Eye (tissue), 1 donor: ENCODE measurements at places on chromosomes 16 and 17.

- no peak for DNase-seq
Measured at GRCh38 chr17:5284681-5285080, 2.6 kb downstream of the RABEP1 start.

DNA sequence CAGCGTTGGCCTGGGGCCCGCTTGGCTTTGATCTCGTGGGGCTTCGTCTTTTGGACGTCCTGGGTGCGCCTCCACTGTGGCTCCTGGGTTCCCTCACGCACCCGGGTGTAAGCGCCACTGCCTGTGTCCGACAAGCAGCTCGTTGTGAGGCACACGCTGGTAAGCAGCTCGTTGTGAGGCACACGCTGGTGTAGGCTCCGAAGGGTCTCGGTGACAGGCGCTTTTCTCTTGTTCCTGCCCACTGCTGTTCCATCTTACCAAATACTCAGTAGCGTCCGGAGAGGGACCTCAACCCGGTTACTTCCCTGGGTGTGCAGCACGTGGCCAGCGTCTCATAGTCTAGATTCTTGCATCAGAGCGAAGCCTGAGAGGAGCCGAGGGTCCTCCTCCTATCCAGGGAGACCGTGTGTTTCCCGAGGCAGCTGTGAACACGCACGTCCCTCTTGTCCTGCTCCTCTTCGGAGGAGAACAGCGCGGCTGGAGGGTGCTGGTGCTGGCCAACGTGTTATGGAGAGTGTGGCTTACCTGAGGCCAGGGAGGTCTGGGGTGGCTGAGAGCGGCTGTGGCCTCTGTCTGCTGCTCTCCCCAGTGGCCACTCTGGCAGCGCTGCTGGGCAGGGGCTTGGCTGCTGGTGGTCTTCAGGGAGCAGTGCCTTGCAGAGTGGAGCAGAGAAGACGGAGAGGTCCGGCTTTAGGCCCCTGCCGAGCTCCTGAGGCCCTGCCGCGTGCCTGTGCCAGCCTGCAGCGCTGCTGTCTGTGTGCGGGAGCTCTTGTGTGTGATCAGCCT is 32.1 kb upstream of the ZNF750 start:
- no peak for DNase-seq

DNA sequence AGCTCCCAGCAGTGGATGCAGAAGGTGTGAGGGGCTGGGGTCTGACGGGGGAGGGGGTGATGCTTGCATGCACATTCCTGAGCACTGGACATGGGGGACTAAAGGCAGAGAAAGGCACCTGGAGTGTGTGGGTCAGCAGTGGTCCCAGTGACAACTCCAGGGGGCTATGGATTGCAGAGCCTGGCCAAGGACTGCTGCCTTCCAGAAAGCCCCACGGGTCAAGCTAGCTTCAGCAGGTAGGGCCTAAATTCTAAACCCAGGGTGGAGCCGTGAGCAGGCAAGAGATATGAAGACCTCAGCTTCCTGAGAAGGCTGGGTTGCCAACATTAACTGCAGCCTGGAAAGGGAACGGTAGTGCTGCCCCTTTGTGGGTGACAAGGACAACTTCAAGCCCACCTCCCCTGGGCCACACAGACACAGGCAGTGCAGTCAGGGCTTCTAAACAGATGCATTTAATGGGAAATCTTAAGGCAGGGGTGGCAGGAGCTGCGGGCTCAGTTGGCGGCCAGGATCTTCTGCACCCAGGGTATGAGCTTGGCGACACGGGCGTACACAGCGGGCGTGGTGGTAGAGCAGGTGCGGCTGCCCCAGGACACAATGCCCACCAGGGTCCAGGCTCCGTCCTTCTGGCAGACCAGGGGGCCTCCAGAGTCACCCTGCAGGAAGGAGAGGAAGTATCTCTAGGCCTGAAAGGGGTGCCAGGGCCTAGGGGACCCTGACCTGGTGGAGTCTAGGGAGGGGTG is 3.1 kb downstream of the CTRB2 start:
- DNase-seq, result no peak

- no peak for DNase-seq
Measured at GRCh38 chr16:81514041-81514559, 69.5 kb downstream of the CMIP start.

DNA sequence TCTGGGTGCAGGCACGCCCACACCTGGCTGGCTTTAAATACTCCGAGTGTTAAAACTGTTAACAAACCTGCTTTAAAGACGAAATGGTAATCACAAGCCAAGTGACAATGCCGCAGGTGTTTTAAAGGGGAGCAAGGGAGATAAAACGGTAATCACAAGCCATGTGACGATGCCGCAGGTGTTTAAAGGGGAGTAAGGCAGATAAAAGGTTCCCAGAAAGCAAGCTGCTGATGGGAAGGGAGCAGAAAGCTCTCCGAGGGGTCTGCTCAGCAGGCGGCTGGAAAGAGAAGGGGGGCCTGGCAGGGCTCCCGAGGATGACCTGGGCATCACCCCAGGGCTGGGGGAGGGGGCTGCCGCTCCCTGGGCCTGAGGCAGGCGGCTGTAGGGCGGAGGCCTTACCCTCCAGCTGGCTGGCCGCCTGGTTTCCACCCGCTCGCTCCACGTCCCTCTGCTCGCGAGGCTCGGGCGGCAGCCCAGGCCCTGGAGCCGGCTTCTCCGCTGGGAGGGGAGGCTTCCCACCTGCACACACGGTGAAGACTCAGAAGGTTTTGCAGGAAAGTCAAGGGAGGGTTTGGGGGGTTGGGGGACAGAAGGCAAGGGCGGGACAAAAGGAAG is 12.1 kb downstream of the NDUFAF8 start:
- DNase-seq, result peak; percentile 35

DNA sequence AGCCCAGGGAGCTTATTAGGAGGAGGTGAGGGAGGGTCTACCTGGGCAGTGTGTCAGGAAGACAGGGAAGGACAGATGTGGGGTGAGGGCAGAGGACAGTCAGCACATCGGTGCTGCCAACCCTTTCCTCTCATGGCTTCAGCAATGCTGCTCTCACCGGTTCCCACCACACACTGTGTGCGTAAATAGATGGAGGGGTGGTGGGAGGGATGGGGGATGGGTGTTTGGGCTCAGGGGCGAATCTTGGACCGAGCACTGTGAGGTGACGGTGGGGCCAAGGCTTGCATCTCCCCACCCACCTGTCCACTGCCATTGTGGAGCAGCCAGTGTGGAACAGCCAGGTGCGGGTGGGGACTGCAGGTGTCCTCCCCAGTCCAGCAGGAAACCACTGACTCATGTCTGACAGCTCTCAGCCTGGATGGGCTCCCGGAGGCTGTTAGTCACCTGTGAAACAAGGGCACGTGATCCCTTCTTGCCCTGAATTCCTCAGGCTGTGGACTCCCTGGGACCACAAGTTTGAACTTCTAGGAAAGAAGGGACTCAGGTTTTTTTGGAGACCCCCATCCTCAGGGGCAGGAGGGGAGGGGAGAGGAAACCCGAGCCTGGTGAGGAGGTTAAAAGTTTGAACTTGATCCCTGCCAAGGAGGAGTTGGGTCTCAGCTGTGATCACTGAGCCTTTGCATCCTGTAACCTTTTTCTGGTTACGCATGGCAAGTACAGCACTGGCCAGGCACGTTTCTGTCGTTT is 42.7 kb upstream of the SMPD3 start:
- DNase-seq, result no peak

DNA sequence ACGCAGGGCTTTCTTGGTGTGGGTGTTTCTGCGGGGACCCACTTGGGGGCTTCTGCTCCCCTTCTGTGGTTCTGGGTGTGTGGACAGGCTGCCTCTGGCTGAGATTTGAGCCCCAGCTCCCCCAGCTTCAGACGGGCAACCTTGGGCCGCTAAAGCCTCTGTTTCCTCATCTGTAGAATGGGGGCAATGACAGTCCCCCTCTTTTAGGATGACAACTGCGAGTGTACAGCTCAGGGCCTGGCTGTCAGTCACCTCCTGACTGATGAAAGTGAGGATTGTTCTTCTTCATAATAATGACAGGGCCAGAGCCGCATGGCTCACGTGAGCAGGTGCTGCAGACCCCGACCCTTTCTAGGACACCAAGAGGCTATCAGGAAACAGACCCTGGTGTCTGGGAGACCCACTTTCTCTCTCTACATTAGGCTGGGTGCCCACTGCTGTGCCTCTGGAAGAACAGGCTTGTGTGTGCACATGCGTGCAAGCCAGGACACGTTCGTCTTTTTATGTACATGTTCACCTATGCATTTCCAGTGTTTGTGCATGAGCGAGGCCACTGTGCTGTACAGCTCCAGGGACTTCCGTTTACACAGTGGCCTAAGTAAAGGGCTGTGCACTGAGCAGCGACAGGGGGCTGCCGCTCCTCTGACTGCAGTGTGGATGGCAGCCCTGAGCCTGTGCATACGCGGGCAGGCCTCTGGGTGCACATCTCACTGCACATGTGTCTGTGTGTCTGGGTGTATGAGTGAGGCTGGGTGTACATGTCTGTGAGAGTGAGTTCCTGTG is 4.6 kb downstream of the SPNS3 start:
- DNase-seq, result no peak

DNA sequence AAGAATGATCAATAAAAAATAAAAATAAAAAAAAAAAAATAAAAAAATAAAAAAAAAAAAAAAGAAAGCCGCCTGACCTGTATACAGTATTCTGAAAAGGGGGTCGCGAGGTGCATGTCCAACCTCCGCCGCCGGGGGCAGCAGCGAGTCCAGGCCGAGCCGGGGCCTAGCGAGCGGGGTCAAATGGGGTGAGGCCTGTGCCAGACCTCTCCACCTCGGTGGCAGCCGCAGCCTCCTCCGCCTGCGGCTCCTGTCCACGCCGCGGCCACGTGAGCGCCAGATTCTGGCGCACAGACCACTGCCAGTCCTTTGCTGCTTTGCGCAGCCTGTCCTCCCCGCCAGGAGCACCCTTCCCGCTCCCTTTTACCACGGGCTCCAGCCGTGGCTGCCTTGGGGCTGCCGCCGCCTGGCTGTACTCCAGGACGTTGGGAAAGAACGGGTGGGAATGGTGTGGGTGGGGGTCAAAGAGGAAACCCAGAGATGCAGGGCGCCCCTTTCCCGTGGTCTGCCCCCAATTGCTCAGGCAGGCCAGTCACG is 2.4 kb upstream of the BCKDK start:
- DNase-seq, result peak; percentile 88

DNA sequence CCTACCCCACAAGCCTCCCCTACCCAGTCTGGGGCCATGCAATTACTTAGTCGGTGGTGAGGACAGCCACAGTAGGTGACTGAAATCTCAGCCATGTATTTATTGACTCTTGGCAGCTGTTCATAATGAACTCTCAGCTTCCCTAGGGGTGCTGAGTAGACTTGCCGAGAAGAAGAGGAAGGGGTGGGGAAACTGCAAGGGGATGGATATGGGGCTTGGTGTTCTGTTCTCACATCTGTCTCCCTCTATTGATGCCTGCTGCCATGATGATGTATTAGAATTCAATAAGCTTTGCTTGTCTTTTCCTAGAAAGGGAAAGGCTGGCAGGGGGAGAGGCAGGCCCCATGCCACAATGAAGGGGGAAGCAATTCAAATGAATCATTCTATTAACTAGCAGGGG is 112.9 kb downstream of the GP2 start:
- DNase-seq, result peak; percentile 56

- DNase-seq, result peak; percentile 25
Measured at GRCh38 chr17:4249452-4250029, 14.2 kb downstream of the ANKFY1 start.

- DNase-seq, result no peak
Measured at GRCh38 chr17:51374209-51374608, 113.9 kb downstream of the UTP18 start.

GRCh38 chr17:6666077-6666521 is 14.5 kb downstream of the C17orf100 start:
- DNase-seq, result peak; percentile 93

- peak; percentile 81 for DNase-seq
Measured at GRCh38 chr17:75011401-75012095, 922 bp upstream of the MRPL58 start.

- no peak for DNase-seq
Measured at GRCh38 chr16:71574702-71575101, 2.2 kb downstream of the TAT start.

- peak; percentile 51 for DNase-seq
Measured at GRCh38 chr17:57662041-57662440, 83.1 kb downstream of the CCDC182 start.

DNA sequence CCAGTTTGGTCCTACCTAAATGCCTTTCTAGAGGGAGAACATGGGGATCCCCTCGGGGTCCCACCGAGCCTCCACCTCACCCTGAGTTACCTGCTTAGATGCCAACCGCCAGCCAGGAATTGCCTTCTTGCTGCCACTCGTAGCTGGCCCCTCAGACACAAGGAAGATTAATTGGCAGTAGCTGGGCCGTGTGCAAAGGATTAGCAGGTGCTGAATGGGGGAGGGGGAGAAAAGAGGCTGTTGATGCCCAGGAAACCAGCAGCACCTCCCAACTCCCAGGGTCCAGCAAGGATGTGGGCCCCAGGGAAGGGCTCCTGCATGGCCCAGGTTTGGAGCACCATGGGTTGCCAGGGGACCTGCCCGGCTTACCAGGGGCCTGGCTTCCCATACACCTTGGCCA is at the start of gene CNGB1:
CNGB1 (minus strand) TSS at position 159 of the 400 bp plus-strand sequence. CDS start 3,842 bp downstream, outside the sequence.
- DNase-seq, result peak; percentile 49

DNA sequence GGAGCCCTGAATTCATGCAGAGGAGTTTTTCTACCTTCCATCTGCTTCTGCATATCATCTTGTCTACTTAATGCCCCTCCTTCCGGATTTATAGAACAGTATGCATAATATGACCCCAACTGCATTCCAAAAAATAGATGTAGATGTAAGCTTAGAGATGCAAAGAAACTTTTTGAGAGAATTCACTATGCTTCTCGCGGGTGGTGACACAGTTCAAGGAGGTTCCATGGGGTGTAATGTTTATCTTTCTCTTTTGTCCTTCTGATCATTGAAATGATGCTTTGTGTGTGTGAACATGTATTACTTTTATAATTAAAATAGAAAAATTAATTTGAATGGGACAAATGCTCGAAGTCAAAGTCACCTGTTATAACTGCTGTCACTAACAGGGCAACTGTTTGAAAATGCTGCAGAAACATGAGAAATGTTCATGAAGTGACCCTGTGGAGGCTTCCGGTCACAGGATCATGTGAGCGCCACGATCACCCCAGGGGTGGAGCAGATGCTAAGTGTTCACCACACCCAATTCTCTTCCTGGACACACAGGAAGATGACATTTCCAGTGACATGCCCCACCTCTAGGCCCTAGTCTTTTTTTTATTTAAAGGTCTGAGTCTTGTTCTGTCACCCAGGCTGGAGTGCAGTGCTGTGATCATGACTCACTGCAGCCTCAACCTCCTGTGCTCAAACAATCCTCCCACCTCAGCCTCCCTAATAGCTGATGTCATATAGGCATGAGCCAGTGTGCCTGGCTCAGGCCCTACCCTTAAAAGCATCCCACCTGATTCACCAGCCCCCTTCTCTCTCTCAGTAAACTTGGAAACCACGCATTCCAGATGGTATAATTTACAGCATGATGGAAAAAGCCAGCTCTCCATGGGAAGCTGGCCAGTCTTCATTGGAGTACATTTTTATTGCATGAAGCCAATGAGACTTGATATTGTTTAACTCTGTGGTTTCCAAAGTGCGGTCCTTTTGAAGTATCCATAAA is 21.0 kb upstream of the AGRP start:
- no peak for DNase-seq

DNA sequence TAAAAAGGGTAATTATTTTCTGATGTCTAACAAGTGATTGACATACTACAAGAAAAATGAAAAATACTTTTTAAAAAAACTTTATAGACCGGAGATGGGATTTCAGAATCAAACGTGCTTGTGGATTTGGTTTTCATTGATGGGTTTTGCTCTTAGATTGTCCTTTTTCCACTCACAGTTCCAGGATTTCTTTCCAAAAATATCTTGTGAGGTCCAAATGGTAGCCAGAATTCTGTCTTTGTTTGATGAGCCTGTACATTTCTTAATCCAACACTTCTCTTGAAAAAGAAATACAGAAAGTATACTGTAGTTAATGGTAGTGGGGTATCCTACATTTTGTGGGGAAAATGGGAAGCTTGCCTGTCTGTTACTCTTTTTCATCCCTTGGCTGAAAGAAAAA is 329.3 kb downstream of the KCNJ2 start:
- DNase-seq, result peak; percentile 13

- no peak for DNase-seq
Measured at GRCh38 chr16:67773099-67773498, 33.3 kb downstream of the RANBP10 start.
